ENCODE measurements at places on chromosomes 11 and 22.
A peak's percentile ranks its signal among the peaks of the same experiment; 100 is the strongest.

DNA sequence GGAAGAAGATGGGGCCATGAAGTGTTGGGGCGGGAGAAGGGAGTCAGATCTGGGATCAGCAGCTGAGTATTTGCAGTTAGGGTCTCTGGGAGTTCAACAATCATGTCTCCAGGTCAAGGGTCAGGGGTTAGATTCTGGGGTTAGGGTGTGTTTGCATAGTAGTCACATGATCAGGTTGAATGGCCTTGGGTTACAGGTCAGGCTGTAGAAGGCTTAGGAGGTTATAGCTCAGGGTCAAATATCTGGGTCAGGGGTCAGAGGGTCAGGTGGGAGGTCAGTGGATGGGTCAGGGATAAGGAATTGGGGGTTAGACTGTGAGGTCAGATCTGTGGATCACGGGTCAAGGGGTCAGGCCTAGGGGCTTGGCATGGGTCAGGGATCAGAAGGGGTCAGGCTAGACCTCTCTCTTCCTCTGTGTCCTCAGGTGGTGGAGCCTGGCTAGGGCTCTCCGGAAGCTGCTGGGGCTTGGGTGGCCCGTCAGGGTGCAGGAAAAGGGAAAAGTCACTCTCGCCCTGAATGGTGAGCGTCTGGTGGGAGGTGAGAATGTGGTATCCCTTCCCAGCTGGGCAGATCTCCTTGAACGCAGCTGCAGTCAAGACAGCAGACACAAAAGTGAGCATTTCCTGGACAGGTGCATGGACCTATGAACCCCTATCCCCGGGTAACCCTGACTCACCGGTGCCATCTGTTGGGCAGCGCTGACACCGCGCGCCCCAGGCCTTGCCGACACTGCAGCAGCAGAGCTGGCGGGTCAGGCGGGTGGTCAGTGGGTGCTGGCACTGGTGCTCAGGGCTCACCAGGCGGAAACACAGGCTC lies 6.4 kb downstream of the LTBP3 start:
- DNase-seq: peak; percentile 92

GRCh38 chr11:129694966-129695365 lies 120.7 kb upstream of the TMEM45B start:
- DNase-seq: no peak

- DNase-seq: no peak
Measured at GRCh38 chr22:23231471-23232093, 51.3 kb downstream of the BCR start.

DNA sequence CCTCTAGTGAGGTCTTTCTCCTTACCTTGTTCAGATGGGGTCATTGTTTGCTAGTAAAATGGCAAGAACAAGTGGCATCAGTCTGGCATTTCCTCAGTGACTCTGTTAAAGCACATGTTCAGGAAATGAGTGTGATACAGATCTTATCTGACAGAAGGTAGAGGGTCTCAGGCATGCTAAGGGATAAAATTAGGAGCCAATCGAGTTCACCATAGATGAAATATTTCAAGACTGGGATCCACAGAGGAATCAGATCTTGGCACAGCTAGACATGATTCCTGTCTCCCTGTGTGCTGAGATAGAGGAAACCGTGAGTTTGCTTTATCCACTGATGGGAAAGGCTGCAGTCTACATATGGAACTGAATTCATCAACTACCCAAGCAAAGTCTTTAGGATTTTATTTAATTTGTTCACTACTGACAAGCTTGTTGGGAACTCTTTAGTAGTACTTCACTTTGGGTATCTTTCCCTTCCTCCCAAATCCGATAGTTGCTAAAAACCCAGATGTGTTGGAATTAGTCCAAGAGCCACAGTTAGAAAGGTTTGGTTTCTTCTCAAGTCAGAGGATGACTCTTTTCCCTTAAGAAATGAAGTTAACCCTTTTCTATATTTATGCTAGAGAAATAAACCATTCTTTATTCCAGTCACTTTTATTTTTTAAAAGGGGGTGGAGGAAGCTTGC lies 18.4 kb downstream of the FAM118B start:
- DNase-seq: no peak

GRCh38 chr11:19894404-19894803 lies 181.8 kb downstream of the NAV2 start:
- DNase-seq: no peak
